Globus pallidus (tissue), 1 donor: ENCODE measurements at places on chromosomes 5 and 9.

GRCh38 chr5:90590-91547 is 1.1 kb upstream of the PLEKHG4B start:
- DNase-seq, result no peak

DNA sequence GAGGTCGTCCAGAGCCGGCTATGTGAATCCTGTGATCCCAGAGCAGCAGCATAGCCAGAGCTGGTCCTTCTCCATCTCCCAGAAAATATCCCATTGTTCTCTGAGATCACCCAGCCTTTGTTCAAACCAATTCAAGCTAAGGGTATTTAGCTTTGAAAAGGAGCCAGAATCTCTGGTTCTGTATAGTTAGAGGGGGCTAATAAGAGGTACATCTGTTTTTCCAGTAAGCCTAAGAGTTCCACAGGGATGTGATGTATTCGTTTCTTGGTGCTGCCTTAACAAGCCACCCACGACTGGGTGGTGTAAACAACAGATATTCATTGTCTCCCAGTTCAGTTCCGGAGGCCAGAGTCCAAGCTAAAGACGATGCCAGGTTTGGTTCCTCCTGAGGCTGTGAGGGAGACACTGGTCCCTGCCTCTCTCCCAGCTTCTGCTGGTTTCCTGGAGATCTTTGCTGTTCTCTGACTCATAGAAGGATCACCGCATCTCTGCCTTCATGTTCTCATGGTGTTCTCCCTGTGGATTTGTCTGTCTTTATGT is 344.8 kb downstream of the MTRR start:
- DNase-seq, result peak; percentile 67

GRCh38 chr5:128674837-128675446 is 136.9 kb upstream of the FBN2 start:
- no peak for DNase-seq

DNA sequence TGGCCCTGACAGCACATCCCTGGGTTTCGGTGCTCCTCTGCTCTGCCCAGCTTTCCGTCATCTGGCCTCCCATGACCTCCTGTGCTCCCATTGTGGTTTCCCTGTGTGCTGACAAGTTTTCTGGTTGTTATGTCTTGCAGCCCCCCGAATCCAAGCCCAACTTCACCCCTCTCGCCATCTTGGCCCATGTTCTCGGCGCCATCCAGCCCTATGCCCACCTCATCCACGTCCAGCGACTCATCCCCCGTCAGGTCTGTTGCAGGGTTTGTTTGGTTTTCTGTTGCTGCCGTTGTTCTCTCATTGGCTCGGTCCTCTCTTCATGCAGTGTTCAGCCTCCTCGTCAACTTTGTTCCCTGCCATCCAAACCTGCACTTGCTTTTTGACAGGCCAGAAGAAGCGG is 196.4 kb downstream of the NR3C1 start:
- no peak for DNase-seq

GRCh38 chr5:132254321-132254977 is 3.0 kb upstream of the PDLIM4 start:
- no peak for DNase-seq

DNA sequence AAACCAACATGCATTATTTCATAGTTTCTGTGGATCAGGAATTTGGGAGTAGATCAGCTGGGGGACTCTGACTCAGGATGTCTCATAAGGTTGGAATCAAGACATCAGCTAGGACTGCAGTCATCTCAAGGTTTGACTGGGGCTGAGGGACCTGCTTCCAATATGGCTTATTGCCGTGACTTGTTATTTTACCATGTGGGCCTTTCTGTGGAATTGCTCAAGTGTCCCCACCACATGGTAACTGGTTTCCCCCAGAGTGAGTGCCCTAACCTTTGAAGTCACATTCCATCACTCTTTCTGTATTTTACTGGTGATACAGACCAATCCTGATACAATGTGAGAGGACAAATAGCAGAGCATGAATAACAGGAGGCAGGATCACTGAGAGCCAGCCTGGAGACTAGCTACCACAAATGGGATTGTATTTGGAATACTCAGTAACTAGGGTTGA is 70.2 kb upstream of the ELL2 start:
- DNase-seq, result no peak

GRCh38 chr5:131932235-131932634 is 13.2 kb downstream of the MEIKIN start:
- DNase-seq, result no peak

GRCh38 chr5:135492319-135492626 is 40.1 kb upstream of the TIFAB start:
- DNase-seq, result no peak
